ENCODE measurements at places on chromosomes 12 and 14.

- no peak for DNase-seq
These were observed 40.0 kb downstream of the FRS2 start for GRCh38 chr12:69509904-69510827.

GRCh38 chr12:120598674-120599463 lies 17.7 kb upstream of the POP5 start:
- DNase-seq: no peak

GRCh38 chr14:66509874-66510273 lies 1.9 kb downstream of the GPHN start:
- DNase-seq: no peak

GRCh38 chr12:51695241-51696010 lies 104.4 kb downstream of the SCN8A start:
- no peak for DNase-seq

DNA sequence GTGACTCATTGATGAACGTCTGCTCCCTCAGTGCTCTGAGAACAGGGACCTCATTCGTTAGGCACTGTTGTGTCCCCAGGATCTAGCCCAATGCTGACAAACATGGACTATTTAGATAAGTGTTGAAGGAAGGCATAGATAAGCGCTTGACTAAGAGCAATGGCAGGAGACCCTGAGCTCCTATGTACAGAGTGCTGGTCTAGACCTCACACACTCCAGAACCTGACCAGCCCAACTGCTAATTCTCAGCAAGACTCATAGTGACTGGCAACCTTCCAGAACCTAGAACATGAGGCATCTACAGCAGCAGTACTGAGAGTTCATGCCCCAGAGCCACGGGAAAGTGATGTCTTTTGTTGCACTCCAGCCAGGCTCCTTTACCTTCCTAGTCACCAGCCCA lies 69.2 kb downstream of the CRACR2A start:
- DNase-seq: no peak

DNA sequence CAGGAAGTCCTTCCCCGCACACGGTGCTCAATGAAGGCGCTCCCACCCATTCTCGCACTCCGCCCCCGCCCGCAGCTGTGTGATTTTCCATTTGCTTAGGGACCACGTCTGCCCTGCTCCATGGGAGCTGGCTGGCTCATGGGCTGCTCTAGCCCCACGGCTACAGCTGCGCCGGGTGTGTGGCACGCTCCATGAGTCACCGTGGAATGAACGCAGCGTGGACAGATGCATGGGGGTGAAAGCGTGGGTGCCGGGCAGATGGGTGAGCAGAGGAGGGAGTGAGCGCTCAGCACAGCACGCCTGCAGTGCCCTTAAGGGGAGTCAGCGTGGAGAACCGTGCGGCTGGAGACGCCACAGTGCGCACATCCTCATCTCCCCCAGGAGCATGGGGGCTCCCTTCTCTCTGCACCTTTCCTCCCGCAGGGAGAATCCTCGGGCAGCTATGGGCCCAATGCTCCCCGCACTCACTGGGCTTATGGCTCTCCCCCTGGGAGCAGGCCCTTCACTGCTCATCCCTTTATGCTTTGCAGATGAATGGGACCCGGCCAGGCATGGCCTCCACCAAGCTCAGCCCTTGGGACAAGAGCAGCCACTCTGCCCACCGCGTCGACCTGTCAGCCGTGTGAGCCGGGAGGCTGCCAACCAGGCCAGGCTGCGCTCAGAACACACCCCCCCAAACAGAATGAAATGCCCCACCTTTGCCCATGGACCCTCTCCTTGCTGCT lies 185.1 kb downstream of the ADGRD1 start:
- no peak for DNase-seq

DNA sequence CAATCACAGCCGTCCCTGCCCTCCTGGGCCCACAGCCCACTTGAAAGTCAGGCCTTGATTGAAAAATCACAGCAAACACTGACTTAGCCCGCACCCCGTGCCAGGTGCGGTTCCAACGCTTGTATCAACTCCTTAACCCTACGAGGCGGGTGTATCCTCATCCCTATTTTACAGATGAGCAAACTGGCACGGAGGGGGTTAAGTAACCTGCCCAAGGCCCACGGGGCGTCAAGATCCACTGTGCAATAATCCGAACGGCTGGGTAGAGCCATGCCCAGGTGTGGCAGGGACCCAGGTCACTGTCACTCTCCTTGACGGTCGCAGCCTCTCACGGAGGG lies 583 bp downstream of the DNAH10 start:
- DNase-seq: no peak

DNA sequence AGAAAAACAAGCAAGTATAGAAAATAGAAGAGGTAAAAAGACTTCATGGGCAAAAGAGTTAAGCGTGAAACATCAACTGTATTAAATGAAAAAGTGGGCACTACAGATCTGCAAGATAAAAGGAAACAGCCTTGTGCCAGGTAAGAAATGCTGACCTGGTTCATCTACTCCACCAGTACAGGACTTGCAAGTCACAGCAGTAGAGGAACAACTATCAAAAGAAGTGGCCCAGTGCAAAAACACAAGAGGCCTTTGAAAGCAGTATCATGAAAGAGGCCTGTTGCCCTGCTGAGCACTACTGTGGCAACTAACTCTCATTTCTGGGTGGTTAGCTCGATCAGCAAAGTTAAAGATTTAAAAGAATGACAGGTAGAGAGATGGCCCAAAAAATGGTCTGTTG lies 10.5 kb downstream of the DHRS7 start:
- no peak for DNase-seq

GRCh38 chr14:44317441-44317746 lies 189.7 kb downstream of the FSCB start:
- DNase-seq: no peak

- no peak for DNase-seq
These were observed 125.1 kb upstream of the TSPAN8 start for GRCh38 chr12:71282925-71283324.

DNA sequence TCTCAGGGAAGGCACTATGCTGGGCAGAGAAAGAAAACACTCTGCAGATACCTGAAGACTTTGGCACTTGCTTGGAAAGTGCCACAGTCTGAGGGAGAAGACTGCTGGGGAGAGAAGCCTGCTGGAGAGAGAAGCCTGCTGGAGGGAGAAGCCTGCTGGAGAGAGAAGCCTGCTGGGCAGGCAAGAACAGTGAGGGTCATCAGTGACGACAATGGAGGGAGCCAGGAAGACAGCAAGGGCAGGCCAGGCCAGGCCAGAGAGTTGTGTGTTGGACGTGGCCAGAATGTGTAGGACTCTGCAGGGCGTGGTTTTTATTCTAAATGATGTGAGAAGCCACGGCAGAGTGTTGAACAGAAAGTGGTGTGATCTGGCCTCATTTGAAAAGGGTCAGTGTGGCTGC lies 185.3 kb upstream of the ABCD2 start:
- DNase-seq: no peak

- DNase-seq: no peak
These were observed 49.2 kb downstream of the FGD4 start for GRCh38 chr12:32448586-32448985.

DNA sequence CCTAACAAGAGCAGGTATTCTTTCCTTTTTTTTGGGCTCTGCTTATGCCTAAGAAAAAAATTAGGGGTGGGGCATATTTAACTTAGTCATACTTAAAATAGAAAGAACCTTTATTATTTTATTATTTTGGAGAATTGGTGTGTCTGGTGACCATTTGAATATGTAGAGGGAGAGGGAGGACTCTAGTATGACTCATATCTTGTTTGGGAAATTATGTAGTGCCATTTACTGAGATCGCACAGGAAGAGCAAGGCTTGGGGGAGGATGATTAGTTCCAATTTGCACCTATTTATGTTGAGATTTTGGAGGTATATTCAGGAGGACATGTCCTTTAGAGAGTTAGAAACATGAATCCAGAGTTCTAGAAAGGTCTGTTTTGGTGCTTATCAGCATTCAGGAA lies 9.9 kb downstream of the ZNF410 start:
- DNase-seq: no peak

- DNase-seq: no peak
These were observed 35.3 kb upstream of the PAPOLA start for GRCh38 chr14:96466918-96467317.

DNA sequence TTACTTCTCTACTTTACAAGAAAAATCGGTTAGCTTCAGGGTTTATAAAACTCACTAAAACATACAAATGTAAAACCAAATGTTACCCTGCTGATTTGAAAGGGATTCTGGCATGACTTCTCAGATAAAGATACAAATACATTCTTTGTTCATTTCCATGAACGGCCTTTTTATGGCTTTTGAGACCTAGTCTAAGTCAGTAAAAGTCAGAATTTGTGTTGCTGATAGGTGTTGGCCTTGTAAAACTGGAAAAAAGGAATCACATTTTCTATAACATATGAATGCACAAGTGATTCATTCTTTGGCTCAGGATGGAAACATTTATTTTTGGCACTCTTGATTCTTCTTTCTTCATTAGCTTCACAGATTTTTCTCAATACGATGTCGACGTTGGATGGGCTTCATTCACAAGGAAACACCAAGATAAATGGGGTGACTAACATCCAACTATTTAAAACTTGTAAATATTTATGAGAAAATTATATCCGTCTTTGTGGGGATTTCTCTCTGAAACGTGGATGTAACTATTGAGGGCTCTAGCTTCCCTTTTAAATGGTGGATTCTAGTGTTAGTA lies 27.0 kb upstream of the CPM start:
- no peak for DNase-seq

- DNase-seq: no peak
These were observed 124.9 kb downstream of the ATP23 start for GRCh38 chr12:58066296-58066695.

- DNase-seq: no peak
These were observed 9.8 kb downstream of the IFFO1 start for GRCh38 chr12:6546016-6546415.

DNA sequence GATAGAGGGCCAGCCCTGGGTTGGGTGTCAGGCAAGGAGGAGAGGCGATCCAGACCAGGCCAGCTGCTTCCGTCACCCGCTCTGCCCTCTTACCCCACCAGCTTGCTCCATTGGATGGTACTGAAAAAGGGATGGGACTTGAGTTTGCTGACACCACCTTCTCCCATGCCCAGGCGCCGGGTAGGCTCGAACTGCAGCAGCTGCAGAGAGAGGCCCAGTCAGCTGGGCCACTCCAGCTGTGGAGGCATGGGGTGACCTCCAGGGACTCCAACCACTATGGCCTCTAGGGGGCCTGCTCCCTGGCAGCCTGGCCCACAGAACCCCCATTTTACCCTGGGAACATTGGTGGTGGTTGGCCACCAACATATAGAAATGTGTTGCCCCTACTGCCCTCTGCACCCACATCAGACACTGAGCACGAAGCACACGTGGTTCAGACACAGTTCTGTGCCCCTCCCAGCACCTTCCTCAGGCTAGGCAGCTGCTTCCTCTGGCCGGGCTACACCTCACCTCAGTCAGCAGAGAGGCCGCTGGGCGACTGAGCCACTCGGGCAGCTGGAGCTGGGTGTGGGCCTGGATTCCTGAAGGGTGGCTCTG lies 16.0 kb downstream of the RPS6KL1 start:
- DNase-seq: no peak

DNA sequence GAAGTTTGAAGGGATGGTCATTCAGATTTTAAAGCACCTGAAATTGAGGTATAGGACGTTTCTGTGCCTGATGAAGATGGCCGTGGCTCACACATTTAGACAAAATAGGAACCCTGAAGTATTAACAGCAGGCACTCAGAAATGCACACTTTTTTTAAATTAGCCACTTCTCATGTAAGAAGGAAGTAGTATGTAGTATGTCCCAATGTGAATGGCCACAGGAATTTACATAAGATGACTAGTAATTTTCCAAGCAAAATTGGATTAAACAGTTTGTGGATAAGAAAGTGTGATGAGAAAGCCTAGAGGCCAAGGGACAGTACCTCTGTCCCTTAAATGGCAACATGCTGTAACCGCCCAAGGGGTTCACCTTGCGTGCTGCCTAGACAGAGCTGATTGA lies 1.8 kb upstream of the MIS18BP1 start:
- no peak for DNase-seq

DNA sequence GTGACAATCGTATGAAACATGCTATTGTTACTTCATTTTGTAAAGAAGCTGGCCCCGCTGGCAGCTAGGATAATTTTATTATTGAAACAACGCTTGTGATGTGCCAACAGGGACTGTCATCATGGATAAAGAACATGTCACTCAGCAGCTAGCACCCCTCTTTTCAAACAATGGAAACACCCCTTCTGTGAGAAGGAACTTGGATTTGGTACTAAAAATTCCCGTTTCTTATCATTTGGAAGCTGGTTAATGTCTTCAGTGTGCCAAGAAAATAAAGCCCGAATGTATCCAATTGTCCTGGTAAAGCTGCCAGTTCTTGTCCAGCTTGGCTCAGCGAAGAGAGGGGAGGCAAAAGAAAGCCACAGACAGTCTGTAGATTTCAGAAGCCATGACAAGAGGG lies 186.6 kb downstream of the PHLDA1 start:
- DNase-seq: no peak

GRCh38 chr12:851913-852312 lies 97.6 kb downstream of the RAD52 start:
- DNase-seq: no peak

- DNase-seq: no peak
These were observed at the start of gene PITPNM2 for GRCh38 chr12:123150744-123151456. PITPNM2 (minus strand) TSS chr12:123151090; CDS start chr12:123034590, 116,500 bp downstream.

DNA sequence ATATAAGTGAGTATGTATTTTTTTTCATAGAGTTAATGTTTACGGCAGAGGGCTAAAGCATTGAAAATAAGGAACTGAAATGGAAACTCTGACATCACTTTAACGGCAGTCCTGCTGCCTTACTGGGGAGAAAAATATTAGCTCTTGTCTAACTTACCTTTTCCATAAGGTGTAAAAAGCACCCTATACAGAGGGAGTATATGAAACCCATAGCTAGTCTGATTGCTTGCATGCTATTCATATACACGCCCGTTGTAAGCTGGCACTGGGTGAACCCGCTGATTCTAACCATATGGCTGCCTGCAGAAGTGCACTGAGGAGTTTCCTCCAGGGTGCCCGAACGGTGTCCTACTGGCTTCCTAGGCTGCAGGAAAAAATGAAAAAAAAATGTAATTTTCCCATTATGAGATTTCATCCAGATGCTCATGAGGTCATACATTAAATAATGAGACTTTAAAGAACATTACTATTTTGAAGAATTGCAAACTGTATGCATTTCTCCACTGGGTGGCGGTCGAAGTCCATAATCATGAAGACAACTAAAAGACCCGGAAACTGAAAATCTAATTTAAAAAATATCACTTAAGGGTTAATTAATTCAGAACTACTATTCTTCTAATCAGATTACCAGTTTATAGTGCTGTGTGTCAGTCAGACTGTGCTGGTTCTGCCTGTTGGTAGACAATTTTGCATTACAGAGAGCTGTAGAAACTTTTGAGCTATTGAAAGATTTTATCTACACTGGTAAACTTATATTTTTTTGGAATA lies 144.7 kb downstream of the ALX1 start:
- no peak for DNase-seq

GRCh38 chr12:120737557-120738251 lies 12.1 kb downstream of the ACADS start:
- no peak for DNase-seq

GRCh38 chr14:64074961-64075612 lies 219.1 kb downstream of the ESR2 start:
- DNase-seq: no peak

DNA sequence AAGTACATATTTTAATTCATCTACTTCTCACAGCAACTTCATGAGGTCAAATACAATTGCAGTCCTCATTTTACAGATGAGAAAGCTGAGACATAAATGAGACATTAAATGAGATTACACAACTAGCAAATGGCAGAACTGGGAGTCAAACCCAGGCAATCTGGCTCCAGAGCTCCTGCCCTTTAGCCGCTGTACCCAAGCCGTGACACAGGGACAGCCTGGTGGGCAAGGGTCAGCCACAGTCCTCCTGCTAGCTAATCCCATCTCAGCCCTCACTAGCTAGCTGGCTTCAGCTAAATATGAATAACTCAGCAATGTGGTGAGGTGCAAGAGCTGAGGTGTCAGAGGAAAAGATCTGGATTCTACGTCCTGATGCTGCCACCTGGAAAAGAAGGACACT lies 54.8 kb downstream of the NINJ2 start:
- DNase-seq: no peak
